ENCODE measurements at places on chromosomes 12 and 14.

DNA sequence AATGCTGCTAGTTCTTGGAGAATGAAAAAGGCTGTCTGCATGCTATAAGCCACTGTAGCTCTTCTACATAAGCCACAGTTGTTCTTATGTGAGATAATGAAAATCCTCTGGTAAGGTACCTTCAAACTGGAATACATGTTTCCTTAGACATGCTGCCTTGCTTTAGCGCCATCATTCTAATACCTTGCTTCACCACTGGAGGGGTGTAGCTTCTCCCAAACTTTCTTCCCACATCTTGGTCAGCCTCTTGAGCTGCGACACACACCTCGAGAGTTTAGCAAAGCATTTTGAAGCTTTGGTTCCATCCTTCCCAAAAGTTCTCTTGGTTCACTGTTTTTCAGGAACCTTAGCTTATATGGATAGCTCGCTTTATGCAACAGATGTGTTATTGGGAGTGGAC, 69.5 kb downstream of the NKX2-1 start:
- DNase-seq = no peak

GRCh38 chr14:34336501-34336900, 125.5 kb downstream of the SPTSSA start:
- no peak for DNase-seq

DNA sequence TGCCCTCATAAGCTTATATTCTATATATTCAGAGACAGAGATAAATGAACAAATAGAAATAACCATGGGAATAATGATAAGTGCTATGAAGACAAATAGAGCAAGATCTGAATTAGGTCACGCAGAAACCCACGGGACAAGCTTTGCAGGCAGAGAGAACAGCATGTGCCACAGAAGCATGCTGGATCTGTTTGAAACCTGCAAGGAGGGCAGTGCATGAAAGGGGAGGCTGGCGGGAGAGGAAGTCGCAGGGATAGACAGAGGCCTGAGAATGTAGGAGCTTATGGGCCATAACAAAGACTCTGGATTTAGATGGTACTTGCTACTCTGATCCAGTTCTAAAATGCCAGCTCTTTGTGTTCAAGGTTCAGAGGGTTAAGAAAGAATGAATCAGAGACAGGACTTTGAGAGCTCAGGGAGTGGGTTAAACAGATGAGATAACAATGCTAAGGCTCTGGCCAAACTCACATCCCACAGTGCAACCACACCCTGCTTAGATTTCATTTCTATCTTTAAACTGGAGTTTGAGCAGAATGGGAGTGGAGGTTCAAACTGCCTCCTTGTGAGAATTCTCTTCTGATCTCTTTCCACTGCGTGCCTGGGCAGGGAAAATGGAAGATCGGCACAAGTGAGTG, 49.2 kb upstream of the PPP1R12A start:
- DNase-seq = no peak

GRCh38 chr14:30692669-30693068, 70.5 kb downstream of the SCFD1 start:
- no peak for DNase-seq

- no peak for DNase-seq
Observed at GRCh38 chr12:131893605-131894312, 663 bp upstream of the ULK1 start.

- no peak for DNase-seq
Observed at GRCh38 chr12:115046805-115047204, 362.8 kb upstream of the TBX3 start.

Data from stimulated activated CD4-positive, alpha-beta T cell treated with anti-CD3 and anti-CD28 coated beads, Interleukin-2, amount 100 ng/mL, for 24 hours (primary cell).